ENCODE measurements at places on chromosomes 2 and 18.

DNA sequence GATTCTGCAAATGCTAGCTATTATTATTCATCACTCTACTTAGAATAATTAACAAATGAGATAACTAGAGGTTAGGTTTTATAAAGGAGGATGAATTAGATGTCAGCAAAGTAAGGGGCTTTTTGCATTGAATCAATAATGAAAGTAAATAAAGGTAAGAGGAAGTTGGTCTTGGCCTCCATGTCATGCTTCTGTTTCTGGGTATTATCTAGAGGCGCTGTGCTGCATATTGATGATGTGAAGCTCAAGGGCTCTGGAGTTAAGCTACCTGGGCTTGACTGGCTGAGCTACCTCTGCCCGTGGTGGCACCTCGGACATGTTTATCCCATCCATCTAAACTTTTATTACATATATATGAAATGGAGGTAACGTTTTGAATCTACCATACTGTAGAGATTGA lies 350.9 kb downstream of the PARD3B start:
- H3K27me3 ChIP-seq: no peaks in the 10 kb centered on the region
- DNase-seq: no peak
- no peak overlapping the region for H3K4me3 ChIP-seq
- no peaks in the 10 kb centered on the region for H3K36me3 ChIP-seq
- H3K4me1 ChIP-seq: no peaks in the 10 kb centered on the region

- H3K27ac ChIP-seq: no peak overlapping the region
- no peak for DNase-seq
- no peak overlapping the region for H3K4me3 ChIP-seq
- no peaks in the 10 kb centered on the region for H3K4me1 ChIP-seq
- no peaks in the 10 kb centered on the region for H3K36me3 ChIP-seq
These were observed 9.8 kb downstream of the NR4A2 start for GRCh38 chr2:156322686-156323231.

GRCh38 chr2:208252716-208253492 lies 2.0 kb downstream of the IDH1 start:
- H3K27ac ChIP-seq: no peak overlapping the region
- H3K36me3 ChIP-seq: peaks cover 41% of the 10 kb centered on the region
- H3K4me1 ChIP-seq: peaks cover 7% of the 10 kb centered on the region
- no peak for DNase-seq

- H3K27me3 ChIP-seq: no peaks in the 10 kb centered on the region
- H3K36me3 ChIP-seq: no peaks in the 10 kb centered on the region
- H3K4me1 ChIP-seq: no peaks in the 10 kb centered on the region
These were observed 22.7 kb upstream of the GCG start for GRCh38 chr2:162174746-162175145.

DNA sequence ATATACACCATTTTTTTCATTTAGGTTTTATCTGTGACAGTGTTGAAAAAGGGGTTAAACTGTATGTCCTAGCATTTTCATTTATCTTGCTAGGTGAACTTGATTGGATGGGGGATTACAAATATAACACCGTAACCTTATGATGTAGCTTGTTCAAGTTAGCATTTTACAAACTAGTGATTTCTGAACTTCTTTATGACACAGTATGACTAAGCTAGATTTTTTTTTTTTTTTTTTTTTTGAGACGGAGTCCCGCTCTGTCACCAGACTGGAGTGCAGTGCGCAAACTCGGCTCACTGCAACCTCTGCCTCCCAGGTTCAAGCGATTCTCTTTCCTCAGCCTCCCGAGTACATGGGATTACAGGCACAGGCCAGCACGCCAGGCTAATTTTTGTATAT lies 47.1 kb downstream of the KCMF1 start:
- no peak overlapping the region for H3K4me3 ChIP-seq
- no peaks in the 10 kb centered on the region for H3K36me3 ChIP-seq
- no peaks in the 10 kb centered on the region for H3K27me3 ChIP-seq
- H3K4me1 ChIP-seq: no peaks in the 10 kb centered on the region

DNA sequence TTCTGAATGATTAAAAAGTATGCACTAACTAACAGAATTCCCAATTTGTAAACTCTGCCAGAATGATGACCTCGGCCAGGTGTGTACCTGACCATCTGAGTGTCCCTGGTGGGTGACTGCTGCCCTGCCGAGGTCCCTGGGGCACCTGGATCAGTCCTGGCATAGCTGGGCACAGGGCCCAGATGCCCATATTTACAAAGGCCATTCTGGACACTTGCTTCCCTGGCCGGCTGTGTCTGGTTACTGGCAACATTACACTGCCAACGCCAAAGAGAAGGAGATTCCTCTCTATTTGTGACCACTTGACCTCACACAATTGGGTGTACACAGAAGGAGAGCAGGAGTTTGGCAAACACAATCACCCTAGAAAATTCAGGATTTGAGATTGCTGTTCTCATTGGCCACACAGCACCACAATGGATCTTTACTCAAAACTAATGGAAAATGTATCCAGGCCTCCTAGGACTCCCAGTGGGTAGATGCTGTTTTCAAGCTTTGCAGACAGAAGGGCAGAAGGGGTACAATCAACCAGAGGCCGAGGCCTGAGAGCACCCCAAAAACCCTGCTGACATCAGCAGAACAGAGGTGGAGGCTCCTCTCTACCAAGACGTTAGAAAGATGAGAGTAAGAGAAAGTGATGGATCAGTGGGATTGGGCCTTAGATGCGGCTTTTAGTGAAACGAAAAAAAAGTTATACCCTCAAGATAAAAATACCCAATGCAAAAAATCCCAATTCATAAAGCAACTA lies 58.3 kb upstream of the PXDN start:
- no peak overlapping the region for H3K4me3 ChIP-seq
- H3K36me3 ChIP-seq: no peaks in the 10 kb centered on the region
- no peaks in the 10 kb centered on the region for H3K27me3 ChIP-seq

DNA sequence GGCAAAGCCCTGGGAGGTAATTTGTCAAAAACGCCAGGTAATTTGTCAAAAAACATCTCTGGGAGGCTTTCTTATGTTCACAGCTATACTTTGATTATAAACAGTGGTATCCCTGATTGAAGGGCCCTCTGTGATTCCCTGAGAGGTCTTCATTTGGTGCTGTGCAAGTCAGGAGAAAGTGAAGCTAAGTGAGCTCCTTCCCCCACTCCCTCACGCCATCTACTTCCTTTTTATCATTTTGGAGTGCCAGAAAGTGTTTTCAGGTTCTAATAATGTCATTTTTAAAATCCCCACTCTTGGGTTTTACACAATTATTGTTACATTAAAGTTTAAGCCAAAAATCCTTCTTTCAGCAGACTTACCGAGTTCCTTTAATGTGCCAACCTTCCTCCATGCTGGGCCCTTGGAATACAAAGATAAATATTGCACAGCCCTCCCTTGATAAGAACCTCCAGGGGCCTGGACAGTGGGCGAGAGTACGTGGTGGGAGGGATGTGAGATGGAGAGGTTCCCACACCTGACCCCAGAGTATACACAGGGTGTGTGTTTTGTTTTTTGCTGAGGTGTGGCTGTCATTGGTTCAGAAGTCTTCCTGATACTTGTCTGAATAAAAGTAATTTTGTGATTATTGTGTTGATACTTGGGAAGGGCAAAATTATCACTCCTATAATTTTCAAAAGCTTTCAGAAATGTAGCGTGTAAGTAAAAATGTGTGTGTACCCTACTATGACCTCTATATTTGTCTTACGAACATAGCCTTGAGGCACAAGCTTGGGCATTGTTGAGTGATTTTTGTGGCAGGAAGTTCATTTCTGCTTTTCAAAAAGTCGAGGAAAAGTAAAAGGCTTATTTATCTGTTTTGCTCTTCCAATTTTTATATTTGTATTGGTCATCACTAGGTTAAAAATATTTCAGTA lies 8.2 kb downstream of the MAPRE2 start:
- DNase-seq: no peak
- no peak overlapping the region for H3K4me3 ChIP-seq
- H3K4me1 ChIP-seq: peaks cover 37% of the 10 kb centered on the region

GRCh38 chr2:151914989-151915628 lies 86.9 kb upstream of the ARL5A start:
- DNase-seq: no peak
- H3K4me3 ChIP-seq: no peak overlapping the region
- no peaks in the 10 kb centered on the region for H3K4me1 ChIP-seq
- H3K27ac ChIP-seq: no peak overlapping the region
- H3K27me3 ChIP-seq: no peaks in the 10 kb centered on the region
